Cortex of kidney (tissue), 1 donor: ENCODE measurements at places on chromosomes 11 and 22.

DNA sequence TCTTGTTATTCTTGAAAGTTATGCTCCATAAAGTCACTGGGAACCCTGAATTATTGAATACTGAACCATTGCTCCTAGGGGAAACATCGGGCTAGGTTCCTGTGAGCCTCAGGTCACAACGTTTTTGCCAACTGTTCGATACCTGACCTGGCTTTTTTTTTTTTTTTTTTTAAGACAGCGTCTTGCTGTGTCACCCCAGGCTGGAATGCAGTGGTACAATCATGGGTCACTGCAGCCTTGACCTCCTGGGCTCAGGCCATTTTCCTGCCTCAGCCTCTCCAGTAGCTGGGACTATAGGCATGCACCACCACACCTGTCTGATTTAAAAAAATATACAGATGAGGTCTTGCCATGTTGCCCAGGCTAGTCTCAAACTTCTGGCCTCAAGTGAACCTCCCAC, 22.5 kb downstream of the LRP5 start:
- no peak for DNase-seq

- no peak for DNase-seq
These were observed 89.2 kb downstream of the FDX1 start for GRCh38 chr11:110518809-110519514.

DNA sequence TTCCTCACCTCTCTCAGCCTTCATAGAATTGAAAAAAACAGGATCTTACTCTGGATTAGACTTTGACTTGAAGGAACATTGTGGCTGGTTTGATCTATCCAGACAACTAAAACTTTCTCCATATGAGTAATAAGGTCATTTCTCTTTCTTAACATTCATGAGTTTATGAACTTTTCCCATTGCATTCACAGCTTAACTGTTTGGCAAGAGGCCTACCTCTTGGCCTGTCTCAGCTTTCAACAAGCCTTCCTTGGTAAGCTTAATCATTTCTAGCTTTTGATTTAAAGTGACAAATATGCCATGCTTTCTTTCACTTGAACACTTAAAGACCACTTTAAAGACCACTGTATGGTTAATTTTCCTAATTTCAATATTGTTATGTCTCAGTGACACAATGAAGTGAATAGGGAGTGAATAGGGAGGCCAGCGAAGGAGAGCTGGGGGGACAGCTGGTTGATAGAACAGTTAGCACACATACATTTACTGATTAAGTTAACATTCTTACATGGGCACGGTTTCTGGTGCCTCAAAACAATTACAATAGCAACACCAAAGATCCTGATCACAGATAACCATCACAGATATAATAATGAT, 17.0 kb downstream of the IMMP1L start:
- no peak for DNase-seq

DNA sequence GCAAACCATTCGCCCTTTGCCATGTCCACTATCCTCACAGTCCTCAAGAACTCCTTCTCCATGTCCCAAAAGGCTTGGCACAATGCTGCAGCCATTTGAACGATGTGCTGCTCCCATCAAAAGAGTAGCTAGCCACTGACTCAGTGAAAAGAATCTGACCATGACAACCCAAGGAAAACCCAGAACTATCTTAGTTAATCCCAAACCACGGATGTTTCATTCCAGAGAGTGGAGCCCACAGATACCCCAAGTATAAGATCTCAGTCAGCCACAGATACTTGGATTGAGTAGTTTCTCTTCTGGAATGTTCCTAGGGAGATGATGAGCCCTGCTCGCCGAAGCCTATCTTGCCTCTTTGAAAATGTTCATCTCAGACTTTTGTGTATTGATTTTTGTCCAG, 176.9 kb downstream of the NAV2 start:
- no peak for DNase-seq

- no peak for DNase-seq
These were observed 26.0 kb upstream of the LRRC10B start for GRCh38 chr11:61482513-61482912.

GRCh38 chr11:72745511-72745910, 6.7 kb downstream of the ARAP1 start:
- no peak for DNase-seq

DNA sequence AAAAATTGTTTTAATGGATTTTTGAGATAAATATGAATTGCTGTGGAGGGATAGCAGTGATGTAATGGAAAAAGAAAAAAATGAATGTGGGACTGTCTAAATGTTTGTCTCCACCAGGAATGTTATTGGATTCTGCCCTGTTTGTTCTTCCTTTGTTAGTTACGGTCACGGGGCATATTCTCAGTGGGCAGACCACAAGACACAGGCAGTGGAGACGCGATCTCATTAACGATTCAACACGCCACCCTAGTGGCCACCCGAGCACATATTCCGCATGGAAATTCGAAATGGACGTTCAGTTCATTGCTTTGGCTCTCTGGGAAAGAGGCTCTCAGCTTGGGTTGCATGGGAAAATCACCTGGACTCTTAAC, 151.8 kb upstream of the TTC12 start:
- DNase-seq, result no peak

DNA sequence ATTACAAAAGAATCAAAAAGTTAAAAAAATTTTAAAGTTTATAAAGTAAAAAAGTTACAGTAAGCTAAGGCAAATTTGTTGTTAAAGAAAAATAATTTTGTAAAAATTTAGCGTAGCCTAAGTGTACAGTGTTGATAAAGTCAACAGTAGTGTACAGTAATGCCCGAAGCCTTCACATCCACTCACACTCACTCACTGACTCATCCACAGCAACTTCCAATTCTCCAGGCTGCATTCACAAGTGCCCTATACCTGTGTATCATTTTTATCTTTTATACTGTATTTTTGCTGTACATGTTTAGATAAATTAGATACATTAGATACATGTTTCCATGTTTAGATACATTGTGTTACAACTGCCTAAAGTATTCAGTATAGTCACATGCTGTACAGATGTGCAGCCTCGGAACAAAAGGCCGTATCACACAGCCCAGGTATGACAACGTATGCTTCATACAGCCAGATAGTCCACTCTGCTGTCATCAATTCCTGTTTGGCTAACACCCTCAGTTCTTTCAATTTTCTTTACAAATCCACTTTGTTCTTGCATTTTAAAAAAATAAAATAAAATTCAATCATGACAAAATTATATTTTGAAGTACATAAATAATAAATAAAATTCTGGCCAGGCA, 80.7 kb downstream of the RBFOX2 start:
- DNase-seq, result no peak

DNA sequence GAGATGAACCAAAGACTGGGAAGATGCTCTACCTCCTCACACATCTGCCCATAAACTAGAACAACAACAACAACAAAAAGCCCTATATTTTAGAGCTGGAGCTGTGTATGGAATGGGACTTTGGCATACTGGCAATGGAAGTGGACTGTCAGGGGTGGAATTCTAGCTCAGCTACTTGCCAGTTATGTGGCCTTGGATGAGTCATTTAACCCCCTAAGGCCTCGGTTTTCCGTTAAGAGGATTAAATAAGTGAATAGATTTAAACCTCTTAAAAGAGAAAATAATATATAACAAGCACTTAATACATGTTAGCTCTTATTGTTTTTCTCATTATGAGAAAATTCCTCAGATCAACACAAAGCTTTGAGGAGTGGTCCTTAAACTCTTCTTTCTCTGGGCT, 195.0 kb downstream of the KIF18A start:
- DNase-seq, result no peak

DNA sequence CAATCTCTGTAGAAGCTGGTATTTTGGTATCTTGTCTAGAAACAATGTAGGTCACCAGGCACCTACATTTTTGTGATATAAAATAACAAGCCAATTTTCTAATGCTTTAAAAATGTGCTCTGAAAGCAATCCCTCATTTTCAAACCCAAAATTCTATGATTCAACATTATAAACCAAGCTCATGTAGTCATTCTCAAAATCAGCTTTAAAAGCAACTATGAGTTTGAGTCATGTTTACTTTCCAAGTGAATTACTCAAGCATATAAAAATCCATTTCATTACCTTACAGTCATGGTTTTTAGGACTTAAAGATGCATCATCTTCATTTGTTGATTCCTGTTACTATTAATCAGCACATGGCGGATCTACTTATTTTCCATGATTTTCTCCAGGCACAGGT, 216.4 kb downstream of the GRM5 start:
- no peak for DNase-seq

DNA sequence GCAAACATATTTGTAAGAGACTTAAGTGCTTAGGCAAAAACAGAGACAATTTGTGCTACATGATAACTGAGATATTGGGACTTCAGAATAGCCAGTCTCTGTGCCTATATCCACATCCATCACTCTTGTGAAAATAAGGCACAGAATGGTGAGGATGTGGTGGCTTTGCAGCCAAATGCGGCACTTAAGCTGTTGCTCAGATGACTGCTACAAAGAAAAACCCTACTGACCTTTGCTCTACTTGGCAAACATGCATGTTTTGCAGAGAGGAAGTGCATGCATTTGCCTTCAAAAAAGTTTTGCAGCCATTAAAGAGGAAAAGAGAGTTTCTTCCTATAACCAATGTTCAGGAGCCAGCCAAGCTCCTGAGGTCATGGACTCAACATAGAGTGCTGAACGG, 675.0 kb upstream of the KIRREL3 start:
- DNase-seq, result no peak

DNA sequence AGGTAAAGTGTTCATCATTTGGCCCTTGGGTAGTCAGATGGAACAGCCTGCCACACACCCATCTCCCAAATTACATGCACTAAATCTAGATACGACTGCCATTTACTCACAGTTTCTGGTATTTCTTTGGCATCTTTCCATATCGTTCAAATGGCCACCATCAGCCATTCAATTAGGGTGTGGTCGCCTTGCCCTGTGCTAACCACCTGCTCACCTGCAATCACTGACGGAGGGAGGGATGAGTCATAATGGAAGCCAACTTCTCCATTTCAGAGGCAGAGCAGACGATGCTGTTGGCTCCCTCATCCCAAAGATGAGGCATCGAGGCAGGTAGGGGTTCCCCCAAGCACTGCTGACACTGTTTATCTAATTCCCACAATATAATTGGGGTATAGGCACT, 14.6 kb downstream of the MS4A6A start:
- DNase-seq, result no peak

- no peak for DNase-seq
These were observed 19.6 kb downstream of the APOL4 start for GRCh38 chr22:36182056-36182455.

- no peak for DNase-seq
These were observed 55.4 kb downstream of the CDON start for GRCh38 chr11:126007238-126007637.

- DNase-seq, result no peak
These were observed 333.9 kb downstream of the OPCML start for GRCh38 chr11:133198438-133198837.

GRCh38 chr11:29127461-29127860, 889.4 kb downstream of the KCNA4 start:
- DNase-seq, result no peak

DNA sequence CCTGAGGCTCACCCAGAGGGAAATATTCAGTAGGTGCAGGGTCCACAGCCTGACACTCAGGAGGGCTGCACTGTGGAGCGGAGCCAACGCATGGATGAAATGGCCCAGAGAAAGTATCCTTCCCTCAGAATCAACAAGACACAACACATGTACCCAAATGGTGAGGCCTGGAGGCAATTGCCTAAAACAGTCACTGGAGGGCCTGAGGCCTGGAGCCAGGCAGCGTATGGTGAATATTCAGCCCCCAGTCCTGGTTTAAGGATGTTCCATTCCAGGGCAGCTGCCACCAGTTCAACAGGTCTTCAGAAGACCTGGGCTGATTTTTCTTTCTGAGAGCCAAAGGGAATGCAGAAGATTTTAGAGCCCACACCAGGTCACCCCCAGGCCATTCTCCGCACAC, 264.8 kb downstream of the INSC start:
- no peak for DNase-seq

DNA sequence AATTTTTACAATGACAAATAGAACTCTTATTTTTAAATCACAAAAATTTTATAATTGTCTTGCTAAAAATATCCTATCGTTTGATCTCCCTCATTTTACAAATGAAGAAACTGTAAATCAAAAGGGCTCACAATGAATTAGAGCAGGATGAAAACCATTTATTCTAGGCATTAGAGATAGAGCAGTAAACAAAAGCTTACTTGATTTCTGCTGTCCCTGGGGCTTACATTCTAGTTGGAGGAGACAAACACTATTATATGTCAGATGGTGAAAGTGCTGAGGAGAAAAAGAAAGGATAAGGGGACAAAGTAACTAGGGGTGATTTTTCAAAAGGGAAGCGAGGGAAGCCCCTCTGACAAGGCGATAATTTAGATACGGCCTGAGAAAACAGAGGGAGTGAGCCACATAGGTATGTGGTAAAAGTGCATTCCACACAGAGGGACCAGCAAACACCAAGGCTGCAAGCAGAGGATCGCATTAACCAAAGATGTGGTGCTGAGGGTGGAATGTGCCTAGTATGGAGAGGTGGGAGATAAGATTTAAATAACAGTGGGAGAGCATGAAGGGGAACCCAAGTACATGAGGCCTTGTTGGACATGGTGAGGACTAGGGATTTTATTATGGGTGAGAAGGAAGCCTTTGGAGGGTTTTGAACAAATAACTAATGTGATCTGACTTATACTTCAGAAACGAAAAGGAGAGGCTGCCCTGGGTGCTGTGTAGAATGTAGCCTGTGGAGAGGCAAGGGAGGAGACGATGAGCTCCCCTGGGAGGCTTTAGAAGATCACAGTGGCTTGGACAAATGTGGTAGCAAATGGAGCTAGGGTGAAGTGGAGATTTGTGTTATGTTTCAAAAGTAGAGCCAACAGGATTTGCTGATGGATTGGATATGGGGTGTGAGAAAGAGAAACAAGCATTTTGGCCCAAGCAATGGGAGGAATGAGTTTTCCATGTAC, 62.1 kb downstream of the PDHX start:
- no peak for DNase-seq

DNA sequence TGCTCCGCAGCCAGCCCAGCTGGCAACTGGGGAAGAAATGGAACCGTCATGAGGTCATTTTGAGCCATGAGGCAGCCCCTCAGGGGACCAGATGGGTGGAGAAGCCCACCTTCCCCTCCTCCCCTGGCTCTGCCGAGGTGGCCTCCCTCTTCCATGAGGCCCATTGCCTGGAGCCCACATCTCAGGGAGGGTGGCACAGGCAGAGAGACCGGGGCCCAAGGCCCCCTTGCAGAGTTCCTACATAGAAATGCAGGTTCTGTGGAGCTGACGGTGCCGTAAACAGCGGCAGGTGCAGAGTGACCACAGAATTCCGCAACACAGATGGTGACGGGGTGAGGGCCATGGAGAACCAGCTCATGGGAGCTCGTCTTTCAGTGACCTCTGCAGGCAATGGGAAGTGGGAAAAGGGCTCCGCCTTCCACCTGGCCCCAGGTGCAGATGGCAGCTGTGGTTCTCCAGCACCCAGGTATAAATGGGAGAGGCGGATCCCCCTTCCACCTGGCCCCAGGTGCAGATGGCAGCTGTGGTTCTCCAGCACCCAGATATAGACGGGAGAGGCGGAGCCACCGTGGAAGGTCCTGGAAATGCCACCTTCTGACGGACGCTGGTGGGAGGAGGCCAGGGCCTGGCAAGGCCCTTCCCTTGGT, 765.4 kb downstream of the BRD1 start:
- DNase-seq, result no peak

DNA sequence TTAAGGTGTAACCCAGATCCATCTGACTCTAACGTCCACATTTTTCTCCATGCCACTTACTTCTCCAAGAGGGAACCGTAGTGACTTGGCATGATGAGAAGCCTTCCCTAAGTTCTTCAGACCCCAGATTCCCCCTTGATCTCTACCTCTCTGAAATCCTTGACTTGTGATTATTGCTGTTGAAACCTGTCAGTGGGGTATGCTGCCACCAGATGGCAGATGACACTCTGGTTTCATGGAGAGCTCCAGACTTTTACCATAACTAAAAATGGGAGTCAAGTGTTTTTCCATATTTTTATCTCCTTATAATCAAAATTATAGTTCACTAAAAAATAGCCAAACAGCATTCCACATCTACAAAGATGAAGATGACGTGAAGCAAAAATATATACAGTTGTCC, 504.2 kb downstream of the SOX6 start:
- DNase-seq, result no peak
